ENCODE measurements at places on chromosomes 3 and 15.

GRCh38 chr3:22536541-22536940 is 666.6 kb upstream of the UBE2E2 start:
- no peak for DNase-seq

DNA sequence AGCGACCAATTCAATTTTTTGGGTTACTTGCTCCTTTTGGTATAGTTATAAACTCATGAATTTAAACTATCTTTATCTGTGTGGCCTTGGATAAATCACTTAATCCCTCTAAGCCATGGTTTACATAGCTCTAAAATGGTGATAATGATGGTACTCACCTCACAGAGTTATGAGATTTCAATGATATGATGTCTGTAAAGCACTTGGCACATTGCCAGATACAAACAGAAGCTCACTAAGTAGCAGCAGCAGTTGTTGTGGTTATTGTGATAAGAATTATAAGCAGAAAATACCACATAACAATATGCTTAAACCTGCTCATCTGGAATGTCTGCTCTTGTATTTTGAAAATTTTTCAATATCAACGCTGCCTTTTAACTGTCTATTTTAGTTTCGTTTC is 185.1 kb upstream of the SNTN start:
- DNase-seq = no peak

- no peak for DNase-seq
These were observed 37.8 kb downstream of the DLG1 start for GRCh38 chr3:197260491-197261163.

DNA sequence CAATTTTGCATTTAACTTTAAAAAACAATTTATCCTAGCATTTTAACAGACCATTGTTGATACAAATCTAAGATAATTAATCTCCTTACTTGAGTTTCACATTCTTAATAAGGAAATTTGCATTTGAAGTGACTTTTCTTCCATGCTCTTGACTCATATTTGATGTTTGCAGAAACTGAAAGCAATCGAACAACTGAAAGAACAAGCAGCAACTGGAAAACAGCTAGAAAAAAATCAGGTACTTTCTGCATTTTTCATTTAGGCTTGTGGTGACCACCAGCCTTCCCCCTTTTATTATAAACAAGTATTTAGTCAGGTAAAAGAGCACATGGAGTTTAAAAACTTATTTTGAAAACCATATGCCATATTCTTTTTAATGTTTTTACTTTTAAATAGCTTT is 20.1 kb upstream of the SELENOT start:
- no peak for DNase-seq

- no peak for DNase-seq
These were observed 7.9 kb upstream of the FBXO22 start for GRCh38 chr15:75895731-75896130.

DNA sequence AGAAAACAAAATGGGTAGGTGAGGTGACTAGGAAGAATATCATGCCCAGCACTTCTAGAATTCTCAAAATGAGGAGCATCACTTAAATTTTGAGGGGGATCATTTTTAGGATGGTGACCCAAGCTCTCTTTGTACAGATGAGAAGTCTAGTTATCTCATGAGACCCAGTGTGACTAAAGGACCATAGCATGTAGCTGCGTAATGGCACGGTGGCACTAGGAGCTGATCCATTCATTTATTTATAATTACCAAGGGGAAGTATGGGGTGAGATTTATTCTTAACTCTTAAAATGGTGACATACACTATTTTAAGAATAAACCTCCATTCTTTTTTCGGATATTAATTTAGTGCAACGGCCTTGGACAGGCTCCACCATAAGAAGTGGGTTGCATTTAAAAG is 8.3 kb downstream of the IQGAP1 start:
- no peak for DNase-seq

GRCh38 chr3:184565421-184566211 is 4.0 kb downstream of the EPHB3 start:
- peak; percentile 88 for DNase-seq

DNA sequence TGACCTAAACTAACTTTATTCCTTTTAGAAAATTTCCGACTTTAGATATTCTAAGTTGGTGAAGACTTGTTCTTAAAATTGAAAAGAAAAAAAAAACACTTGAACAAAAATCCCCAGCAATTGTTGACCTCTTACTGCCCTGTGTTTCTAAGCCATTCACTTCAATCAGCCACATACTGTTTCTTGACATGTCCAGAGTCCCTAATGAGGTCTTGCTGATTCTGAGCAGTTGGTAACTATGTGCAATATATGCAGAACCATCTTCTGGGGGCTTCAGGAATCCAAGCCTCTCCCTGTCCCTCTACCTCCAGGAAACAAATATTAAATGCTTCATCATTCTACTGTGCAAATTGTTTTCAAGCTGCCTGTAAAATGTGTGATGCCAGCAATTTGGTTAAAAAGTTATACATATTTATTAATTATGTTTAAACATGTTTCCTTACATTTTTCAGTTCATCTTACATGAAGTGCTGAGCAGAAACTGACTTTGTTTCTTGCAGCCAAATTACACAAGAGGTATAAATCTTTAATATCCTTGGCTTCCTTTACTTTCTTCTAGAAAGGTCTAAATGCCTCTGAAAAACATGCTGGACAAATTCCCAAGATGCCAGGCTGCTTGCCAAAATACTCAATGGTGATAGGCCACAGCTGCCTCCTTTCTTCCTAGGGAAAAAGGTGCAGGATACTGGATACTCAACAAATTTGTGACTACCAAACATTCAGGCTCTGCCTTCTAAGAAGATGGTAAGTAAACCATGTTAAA is 19.8 kb upstream of the GYG1 start:
- DNase-seq = no peak

- no peak for DNase-seq
These were observed 385.6 kb downstream of the SHQ1 start for GRCh38 chr3:72462595-72463011.

GRCh38 chr3:155303540-155304097 is 10.1 kb upstream of the STRIT1 start:
- no peak for DNase-seq

GRCh38 chr3:3675801-3676200 is 123.4 kb upstream of the LRRN1 start:
- DNase-seq = no peak

- no peak for DNase-seq
These were observed 1371.6 kb upstream of the EPHA6 start for GRCh38 chr3:95442766-95443165.

Data from A172 (cell line).